ENCODE measurements at places on chromosomes 6 and 20.
A peak's percentile ranks its signal among the peaks of the same experiment; 100 is the strongest.

- no peak for DNase-seq
Observed at GRCh38 chr20:33825340-33826269, 14.5 kb downstream of the CHMP4B start.

DNA sequence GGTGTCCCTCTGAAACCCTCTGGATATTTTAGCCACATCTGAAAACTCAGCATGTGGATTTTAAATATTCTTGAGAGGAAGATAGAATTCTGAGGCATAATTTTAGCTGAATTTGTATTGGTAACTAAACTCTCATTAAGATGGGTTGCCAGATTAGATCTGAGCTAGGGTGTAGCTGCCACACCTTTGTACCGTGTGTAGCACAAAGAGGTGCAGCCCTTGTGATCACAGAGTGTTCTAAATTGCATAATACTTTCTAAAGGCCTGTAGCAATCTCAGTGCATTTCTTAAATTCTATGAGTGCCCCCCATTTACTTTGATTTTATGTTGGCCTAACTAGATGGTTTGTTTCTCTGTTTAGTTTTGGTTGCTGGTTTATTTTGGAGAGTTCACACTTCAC is 53.0 kb downstream of the FLRT3 start:
- no peak for DNase-seq

- DNase-seq = no peak
Observed at GRCh38 chr6:107080036-107080435, 35.3 kb downstream of the BEND3 start.

GRCh38 chr20:50169329-50169823 is 15.9 kb upstream of the PEDS1 start:
- peak; percentile 66 for DNase-seq

GRCh38 chr6:32436995-32437836 is 2.5 kb upstream of the HLA-DRA start:
- DNase-seq = no peak

GRCh38 chr6:47237196-47237595 is 72.5 kb downstream of the TNFRSF21 start:
- DNase-seq = no peak

DNA sequence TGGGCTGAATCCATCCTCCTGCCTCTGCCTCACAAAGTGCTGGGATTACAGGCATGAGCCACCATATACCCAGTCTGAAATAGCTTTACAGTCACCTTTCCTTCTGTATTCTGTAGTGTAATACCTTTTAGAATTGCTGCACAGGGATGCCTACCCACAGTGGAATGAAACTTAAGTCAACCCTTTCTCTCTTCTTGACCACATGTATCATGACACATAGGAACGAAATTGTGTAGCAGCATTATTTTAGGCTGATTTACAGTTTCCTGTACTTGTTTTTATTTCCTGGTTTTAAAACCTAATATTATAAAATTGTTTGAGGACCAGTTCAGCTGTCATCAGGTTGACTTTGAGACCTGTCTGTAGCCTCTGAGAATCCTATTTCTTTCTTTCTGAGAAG is 297.8 kb downstream of the ZFAND3 start:
- DNase-seq = no peak

GRCh38 chr6:2197984-2198383 is 47.4 kb downstream of the GMDS start:
- DNase-seq = no peak

- DNase-seq = no peak
Observed at GRCh38 chr20:50049442-50050026, 63.4 kb downstream of the UBE2V1 start.

DNA sequence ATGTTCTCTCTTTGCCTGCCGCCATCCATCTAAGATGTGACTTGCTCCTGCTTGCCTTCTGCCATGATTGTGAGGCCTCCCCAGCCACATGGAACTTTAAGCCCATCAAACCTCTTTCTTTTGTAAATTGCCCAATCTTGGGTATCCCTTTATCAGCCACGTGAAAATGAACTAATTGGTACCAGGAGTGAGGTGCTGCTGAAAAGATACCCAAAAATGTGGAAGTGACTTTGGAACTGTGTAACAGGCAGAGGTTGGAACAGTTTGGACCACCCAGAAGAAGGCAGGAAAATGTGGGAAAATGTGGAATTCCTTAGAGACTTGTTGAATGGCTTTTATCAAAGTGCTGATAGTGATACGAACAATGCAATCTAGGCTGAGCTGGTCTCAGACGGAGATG is 694.9 kb downstream of the FRK start:
- no peak for DNase-seq

- no peak for DNase-seq
Observed at GRCh38 chr6:19835605-19836004, 1.6 kb upstream of the ID4 start.

DNA sequence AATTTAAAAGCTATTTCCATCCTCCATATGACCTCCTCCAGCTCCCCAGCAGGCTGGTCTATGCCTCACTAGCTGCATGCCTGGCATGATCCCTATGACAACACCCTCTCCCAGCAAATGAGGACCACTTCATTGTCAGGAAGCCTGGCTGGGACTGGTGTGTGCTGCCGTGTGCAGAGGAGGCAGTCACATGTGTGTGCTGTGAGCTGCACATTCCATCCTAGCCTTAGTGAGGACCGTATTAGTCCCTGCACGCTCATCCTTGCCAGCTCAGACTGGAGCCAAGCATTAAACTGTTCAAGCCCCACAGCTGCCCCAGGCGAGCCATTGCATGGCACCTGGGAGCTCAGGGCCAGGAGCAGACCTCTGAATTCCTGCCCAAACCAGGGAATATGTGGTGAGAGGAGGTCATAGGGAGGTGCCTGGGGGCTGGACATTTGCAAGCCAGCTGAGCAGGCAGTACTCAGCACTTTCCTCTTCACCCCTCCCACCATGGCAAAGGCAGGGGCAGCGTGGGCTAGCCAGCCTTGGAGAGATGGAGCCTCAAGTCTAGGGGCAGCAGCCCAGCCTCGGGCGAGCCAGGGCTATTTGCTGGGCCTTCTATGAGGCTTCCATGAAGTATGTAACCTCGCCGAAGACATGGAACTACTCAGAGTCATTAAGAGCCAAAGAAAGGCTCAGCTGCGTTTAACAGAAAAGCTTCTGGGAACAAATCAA is 8.7 kb upstream of the CCN5 start:
- no peak for DNase-seq

DNA sequence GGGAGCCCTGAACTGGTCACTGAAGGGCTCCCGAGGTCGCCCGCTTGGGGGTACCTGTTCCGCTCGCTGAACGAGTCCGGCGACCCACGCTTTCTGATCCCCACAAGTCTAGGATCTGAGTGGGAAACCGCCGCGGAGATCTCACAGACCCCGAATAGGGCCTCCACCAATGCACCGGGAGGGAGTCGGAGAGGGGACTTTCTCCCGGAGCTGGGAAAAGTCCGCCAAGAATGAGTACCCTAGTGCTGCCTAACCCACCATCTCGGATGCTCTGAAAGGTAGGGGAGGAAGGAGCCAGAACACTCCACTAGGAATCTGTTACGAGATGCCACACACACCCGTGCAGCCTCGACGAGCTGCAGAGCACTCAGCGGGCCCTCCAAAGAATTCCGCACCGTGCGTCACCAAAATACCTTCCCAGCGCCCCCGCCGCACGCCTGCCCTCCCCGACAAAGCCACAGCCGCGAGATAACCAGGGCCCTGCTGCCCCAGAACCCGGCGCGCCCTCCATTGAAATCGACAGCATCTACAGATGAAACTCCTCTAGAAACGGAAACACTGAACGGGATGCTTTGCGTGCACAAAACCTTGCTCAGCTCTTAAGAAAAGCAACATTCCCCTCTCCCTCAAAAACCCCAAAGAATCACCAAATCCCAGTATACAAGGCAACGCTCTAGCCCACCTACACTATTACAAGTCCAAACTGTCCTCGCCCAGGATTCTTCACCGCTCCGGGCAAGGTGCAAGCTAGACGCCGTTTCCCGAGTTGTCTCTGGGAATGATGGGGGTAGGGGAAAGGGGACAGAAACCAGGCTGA is 686 bp downstream of the COL12A1 start:
- DNase-seq = no peak

- DNase-seq = no peak
Observed at GRCh38 chr6:129243377-129243776, 360.4 kb downstream of the LAMA2 start.

- DNase-seq = no peak
Observed at GRCh38 chr20:10661261-10661660, 12.5 kb downstream of the JAG1 start.

DNA sequence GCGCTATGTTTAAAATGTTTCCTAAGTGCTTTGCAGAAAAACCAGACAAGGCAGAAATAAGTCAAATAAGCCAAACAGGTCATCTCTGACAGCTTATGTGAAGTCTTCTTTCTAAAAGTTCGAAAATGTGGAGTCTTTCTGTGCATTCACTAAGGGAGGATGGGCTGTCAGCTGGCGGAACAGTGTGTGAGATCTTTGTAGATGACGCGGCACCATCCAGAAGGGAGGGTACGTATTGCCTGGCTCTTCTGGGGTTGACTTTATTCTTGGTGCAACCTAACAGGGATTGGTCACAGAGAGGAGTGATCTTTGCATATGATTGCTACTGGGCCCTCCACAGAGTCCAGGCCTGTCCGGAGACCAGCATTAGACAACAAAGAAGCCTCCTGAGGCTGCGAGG is 114.5 kb upstream of the EDN1 start:
- DNase-seq = no peak

GRCh38 chr6:46502486-46503119 is 11.4 kb upstream of the RCAN2 start:
- no peak for DNase-seq

- no peak for DNase-seq
Observed at GRCh38 chr6:169960003-169960344, 208.6 kb downstream of the ERMARD start.

- DNase-seq = no peak
Observed at GRCh38 chr6:66435321-66435720, 728.3 kb upstream of the EYS start.

DNA sequence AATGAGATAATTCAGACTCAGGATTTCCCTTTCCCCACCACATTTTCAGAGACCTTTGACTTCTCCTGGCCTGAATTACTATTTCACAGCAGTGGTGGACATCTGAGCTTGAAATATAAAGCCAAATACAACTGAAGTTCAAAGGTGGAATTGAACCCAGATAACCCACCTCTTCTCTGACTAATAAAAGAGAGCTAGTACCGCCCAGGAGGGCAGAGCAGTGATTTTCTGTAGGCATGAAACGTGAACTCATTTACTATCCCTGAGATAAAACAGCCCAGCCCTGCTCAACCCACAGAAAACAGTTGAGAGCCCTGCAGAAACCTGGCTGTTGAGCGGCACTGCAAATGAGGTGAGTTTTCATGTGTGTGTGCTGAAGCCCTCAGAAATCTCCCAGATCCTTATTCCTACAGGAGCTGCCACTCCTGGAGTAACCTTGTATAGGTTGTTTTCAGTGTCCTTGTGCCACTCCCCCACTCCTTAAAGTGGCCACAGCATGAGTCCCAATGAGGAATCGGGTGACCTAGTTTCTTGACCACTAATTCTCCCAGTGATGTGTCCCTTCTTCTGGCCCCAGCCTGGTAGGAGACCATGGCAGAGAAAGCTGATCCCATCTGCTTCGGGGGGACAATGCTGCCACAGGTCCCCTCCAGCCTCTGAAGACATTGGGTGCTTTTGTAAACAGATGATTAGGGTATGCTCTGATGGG is 99.2 kb downstream of the NOL4L start:
- no peak for DNase-seq

DNA sequence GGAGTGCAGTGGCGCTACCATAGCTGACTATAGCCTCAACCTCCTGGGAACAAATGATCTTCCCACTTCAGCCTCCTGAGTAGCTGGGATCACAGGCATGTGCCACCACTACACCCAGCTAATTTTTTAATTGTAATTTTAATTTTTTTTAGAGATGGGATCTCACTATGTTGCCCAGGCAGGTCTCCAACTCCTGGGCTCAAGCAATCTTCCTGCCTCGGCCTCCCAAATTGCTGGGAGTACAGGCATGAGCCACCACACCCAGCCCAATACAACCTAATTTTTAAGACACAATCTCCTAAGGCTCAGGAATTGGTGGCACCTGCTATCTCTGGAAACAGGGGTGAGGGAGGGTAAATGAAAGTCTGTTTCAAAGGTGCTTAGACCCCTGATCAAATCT is 5.8 kb downstream of the ZBTB24 start:
- DNase-seq = no peak

DNA sequence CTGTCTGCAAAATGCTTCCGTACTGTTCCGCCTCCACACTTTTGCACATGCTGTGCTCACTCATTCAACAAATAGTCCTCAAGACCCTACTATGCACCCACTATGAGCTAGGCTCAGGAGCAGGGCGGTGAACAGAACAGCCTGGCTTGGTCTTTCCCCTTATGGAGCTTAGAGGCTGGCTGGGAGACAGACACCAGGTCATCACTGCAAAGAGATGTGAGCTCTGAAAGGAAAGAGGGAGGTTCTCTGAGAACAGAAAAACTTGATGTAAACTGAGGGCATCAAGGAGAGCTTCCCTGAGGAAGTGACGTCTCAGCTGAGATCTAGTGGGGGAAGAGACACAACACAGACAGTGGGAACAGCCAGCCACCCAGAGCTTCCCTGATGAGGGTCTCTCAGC is 31.0 kb upstream of the TGM2 start:
- DNase-seq = no peak

- DNase-seq = no peak
Observed at GRCh38 chr6:128302942-128303341, 217.5 kb downstream of the PTPRK start.

- no peak for DNase-seq
Observed at GRCh38 chr6:14635195-14635594, 517.6 kb downstream of the CD83 start.

- no peak for DNase-seq
Observed at GRCh38 chr6:116471531-116471930, 10.4 kb downstream of the CALHM6 start.

GRCh38 chr20:48211238-48211637 is 426.0 kb upstream of the SULF2 start:
- no peak for DNase-seq

DNA sequence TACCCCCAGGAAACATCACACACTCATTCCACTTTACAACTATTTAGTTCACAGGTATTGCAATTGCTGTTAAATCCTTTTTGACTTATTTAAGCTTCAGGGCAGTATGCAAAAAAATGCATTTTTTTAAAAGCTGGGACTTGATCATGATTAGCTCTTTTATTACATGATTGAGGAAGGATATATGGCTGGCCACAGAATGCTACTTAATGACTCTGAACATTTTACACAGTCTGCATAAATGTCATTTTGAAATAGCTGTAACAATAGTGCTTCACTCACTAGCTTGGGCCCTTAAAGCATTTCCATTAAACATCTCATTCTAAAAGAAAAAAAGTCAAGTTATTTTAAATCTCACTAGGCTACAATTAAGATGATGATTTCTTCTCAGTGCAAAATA is 429.7 kb downstream of the FRK start:
- DNase-seq = no peak

Measured in RCC 7860 (cell line).